ENCODE measurements at places on chromosomes 2 and 18.

DNA sequence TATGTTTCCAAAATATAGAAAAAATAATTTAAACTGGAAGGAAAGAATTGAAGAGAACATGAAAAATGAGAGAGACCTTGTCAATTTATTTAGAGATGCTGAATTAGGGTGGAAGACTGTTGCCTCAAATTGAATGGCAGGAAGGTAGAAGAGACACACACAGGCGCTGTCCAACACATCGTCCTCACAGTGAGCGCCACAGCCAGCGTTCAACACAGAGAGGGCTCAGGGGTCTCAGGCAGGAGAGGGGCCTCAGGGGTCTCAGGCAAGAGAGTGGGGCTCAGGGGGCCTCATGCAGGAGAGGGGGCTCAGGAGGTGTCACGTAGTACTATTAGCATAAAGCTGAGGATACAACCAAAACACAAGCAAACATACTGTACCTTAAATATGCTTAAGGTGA, 65.7 kb downstream of the TMEM18 start:
- no peak for DNase-seq

GRCh38 chr2:220188031-220188430, 560.6 kb downstream of the SLC4A3 start:
- DNase-seq = peak; percentile 6

DNA sequence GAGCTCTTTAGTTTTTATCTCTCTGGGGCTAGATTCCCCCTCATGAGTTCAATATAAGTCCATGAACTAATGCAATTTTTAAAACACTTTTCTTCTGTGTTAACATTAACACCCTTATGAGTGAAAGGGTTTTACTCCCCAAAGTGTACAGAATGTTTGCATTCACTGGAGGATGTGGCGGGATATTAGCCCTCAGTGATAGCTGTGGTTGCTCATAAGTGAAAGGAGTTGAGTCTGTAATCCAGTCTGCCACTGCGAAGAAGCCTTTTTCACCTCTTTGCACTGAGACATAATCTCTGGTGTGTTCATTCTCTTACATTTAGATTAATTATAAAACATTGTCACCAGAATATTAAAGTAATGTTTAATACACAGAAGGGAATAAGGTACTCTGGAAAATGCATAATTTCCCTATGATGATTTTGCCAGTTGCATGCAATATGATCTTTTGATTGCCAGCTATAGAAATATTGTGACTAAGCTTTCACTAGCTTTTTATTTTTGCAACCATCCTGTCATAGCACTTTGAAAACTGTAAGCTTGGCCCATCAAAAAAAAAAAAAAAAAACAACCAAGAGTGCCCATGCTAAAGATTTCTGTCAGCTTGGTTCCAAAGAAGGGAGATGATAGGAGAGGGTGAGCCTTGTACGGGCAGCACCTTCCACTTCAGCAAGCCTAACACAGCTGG, 113.2 kb downstream of the BCL11A start:
- DNase-seq = no peak

GRCh38 chr2:170968205-170969003, 39.4 kb downstream of the GORASP2 start:
- no peak for DNase-seq

DNA sequence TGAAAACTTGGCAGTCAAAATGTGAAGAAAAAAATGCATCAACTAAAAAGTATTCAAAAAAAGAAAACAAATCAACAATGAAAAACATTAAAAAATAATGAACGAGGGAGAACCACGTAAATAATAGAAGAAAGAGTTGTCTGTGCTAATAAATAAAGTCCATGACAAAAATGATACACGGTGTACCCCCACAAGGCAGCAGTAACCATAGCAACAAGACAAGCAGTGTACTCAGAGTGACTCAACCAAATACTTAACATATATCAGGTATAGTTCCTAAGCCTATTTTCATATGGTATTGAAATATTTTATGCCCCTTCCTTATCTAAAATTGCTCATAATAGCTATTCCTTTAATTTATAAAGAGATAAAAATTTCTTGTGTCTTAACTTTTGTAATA, 162.3 kb upstream of the TMEM200C start:
- no peak for DNase-seq

GRCh38 chr2:208311321-208311720, 45.3 kb downstream of the PIKFYVE start:
- DNase-seq = no peak

DNA sequence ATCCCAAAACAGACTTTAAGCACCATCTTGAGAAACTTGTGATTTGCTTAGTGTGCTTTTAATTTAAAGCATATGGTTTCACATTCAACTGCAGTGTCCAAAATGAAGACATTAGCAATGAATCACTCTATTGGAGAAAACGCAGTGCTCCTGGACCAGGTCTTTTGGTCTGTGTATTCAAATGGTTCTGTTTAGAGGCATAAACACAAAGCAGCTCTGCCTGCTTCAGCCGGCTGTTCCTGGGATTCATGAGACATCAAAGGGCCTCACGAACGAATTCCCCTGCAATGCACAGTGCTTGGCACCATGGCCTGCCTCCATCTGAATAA, 117.1 kb upstream of the SP5 start:
- no peak for DNase-seq

DNA sequence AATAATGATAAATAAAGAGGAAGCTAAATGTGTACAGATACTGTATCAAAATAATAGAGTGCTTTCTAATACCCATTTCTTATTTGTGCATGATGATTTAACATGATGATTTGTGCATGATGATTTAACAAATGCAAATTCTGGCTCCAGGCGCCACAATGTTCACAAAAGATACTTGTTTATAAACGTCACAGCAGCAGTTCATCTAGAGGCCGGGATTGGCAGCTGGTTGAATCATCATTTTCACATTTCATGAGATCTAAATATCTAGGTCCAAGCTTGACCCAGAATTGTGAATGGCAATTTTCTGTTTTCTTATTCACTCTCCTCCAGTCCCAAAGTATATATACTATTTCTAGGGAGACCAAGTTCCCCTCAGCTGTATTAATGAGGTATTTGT, 322.0 kb downstream of the SUCLG1 start:
- DNase-seq = no peak

DNA sequence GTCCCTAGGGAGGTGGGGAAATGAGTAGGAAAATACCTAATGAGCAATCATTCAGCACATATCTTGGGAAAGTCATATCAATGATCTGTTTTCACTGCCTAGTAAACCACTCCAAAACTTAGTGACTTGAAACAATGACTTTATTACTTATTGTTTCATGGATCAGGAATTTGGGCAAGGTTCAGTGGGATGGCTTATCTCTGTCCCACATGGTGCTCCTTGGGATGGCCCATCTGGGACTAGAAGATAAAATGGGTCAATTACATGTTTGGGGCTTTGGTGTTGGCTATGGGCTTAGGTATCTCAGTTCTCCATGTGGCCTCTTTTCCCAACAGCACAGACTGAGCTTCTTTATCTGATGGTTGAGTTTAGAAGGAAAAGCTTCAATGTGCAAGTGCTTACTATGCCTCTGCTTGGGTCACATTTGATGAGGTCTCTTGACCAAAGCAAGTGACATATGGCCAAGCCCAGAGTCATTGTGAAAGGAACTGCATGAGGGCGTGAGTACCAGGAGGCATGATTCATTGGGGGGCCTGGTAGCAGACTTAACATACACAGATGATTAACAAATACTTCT, 218.1 kb upstream of the TNP1 start:
- DNase-seq = no peak

DNA sequence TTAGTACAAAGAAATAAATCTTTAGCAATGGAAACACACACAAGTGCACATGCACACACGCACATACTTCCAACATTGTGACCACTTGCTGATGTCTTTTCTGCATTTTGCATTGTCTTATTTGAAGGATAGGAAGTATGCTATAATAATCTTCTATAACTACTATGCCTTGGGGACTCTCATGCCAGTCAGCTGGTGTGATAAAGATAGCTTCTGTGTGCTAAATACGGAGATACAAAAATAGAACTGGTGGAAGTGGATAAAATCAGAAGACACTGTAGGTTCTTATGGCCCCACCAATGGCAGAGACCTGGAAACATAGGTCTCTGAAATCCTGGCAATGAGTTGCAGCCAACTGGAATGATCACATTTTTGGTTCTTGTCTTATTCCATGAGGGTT, 31.5 kb upstream of the RASGRP3 start:
- no peak for DNase-seq

DNA sequence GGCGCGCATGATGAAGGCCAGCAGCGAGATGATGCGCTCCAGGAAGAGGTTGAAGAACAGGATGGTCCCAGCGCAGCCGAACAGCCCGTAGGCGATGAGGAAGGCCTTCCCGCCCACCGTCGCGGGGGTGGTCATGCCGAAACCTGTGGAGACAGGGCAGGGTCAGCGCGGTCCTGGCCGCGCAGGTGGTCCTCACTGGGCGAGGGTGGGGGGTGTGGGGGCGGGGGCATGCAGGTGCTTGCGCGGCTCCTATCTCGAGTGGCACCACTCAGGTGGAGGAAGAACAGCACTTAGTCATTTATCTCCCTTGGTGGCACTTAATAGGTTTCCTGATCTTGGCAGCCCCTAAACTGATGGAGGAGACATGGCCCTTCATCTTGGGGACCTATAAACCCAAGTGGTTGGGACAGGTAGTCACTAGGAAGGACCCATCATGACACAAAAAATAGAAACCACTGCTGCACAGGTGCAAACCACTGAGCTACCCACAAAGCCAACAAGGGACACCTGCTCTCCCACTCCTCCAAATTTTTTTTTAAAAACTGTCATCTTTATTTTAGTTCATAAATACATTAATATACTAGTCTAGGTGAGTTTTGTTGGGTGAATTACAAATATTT, 118.8 kb downstream of the MSH2 start:
- no peak for DNase-seq

DNA sequence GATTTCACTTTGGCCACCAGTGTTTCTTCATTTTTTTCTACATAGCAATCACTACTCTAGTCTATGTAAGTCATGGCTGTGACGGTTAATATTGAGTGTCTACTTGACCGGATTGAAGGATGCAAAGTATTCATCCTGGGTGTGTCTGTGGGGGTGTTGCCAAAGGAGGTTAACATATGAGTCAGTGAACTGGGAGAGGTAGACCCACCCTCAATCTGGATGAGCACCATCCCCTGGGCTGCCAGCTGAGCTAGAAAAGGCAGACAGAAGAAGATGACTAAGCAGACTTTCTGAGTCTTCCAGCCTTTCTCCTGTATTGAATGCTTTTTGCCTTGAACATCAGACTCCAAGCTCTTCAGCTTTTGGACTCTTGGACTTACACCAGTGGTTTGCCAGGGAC, 265.0 kb upstream of the SLC8A1 start:
- DNase-seq = peak; percentile 21

DNA sequence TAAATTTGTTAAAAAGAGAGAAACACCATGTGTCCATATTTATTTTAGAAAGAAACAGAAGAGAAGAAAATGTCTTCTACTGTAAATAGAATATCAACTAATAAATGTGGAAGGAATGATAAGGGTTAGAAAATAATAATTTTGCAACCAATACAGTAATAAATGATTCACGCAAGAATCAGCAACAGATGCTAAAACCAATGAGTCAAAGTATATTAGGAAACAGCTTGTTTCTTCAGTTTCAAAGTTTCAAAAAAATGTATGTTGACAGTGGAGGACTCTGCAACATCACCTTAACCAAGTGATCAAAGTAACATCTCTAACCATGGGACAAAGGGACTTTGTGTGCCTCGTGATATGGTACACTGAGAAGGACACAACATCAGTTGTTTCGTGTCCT, 147.0 kb downstream of the TWIST2 start:
- no peak for DNase-seq

- DNase-seq = no peak
These were observed 106.4 kb upstream of the CCDC85A start for GRCh38 chr2:56077359-56077915.

DNA sequence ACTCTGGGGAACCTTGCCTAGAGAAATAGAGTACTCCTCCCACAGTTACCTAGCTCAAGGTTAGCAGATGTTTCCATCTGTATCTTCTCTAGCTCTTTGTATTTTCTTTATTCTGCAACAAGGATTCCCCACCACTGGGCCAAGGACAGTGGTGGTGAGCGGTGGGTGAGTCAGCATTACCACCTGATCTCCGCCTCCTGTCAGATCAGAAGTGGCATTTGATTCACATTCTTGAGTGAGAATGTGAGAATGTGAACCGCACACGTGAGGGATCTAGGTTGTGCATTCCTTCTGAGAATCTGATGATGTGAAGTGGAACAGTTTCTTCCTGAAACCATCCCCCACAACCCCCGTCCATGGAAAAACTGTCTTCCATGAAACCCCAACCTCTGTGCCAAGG, 9.0 kb downstream of the EPB41L3 start:
- DNase-seq = no peak

DNA sequence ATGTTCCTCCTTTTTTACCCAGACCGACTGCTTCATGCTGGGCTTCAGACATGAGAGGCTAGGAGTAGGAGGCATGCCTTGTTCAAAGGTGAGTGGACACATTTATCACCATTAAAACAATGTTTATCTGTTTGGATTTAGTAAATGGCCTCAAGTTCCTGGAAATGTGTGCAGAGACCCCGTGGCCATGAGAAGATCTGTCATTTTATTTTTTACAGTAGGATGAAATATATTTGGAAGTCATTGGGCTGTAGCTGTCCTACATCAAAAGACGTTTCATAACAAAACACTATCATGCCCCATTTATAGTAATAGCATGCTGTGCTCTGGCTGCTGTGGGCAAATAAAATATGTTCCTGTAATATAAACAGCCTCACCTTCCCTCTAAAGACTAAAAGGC, 403.9 kb upstream of the TNP1 start:
- DNase-seq = no peak

GRCh38 chr2:181957668-181958067, 28.0 kb upstream of the PPP1R1C start:
- no peak for DNase-seq

DNA sequence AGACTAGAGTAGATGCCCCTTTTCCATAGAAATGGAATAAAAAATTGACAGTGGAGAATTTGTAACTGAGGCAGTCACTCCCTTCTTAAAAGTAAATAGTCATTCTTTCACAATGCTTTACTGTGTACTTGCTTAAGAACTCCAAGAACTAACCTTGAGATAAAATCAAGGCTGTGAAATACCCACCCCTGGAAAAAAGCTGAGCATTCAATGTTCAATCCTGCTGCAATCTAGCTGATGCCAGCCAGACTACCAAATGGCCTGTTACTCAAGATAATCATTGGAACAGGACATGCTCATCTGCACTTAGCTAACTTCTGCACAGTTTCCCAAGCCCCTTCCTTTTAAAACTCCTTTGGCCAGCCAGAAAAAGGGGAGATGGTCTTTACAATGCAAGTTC, 367.4 kb upstream of the GULP1 start:
- DNase-seq = no peak

GRCh38 chr2:210363261-210363660, 48.3 kb upstream of the MYL1 start:
- no peak for DNase-seq

- no peak for DNase-seq
These were observed 182.0 kb upstream of the ZC3H15 start for GRCh38 chr2:186304064-186304463.

DNA sequence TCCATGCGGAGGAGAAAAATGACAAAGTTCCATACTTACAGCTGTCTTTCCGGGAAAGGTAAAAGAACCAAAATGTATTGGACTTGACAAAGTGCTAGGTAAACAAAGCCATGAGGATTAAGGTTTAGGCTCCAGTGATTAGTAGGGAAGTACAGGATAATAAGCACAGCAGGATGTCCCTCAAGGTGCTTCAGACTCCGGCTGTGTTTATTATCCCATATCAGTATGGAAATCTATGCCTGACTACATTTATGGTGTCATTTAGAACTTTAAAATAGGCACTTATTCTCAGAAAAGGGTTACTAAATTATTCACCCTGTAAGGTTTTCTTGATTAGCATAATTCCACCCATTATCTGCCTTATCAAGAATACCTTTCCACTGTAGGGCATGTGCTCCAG, 136.3 kb upstream of the CCDC68 start:
- no peak for DNase-seq

All from SJSA1 (cell line).